Cortex of kidney (tissue), 1 donor: ENCODE measurements at places on chromosomes 6 and 20.

DNA sequence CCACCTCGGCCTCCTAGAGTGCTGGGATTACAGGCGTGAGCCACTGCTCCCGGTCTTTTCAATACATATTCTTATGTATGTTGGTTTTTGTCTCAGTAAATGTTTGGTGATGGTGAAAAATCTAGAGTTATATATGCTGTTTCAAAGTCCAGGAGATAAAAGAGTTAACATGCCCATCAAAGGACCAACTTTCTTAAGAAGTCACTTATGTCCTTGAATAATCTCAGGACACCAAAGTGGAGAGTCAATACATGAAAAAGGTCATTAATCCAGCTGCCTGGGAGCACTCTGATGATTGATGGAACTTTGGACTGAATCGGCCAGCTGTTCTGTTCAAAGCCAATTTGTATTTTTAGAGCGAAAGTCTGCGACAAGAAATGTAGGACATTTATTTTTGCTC is 59.8 kb upstream of the HDAC2 start:
- no peak for DNase-seq

GRCh38 chr20:51327251-51327841 is 215.2 kb downstream of the NFATC2 start:
- no peak for DNase-seq

GRCh38 chr6:15577550-15578171 is 85.2 kb downstream of the DTNBP1 start:
- no peak for DNase-seq

DNA sequence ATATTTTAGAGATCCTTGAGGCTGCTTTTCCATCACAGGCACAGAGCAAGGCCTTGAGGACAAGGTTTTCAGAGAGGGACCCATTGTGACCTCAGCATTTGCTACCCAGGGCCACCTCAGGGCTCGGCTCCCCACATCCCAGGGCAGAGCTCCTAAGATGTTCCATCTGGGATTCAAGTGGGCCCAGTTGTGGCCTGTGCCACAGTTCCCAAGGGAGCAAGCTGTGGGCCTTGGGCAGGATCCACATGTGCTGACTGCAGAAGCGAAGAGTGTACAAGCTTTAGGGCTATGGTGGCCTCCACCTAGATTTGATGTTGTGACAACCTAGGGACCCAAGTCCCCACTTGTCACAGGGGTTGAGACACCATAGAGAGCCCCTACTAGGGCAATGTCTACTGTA is 608.1 kb downstream of the HACE1 start:
- no peak for DNase-seq

DNA sequence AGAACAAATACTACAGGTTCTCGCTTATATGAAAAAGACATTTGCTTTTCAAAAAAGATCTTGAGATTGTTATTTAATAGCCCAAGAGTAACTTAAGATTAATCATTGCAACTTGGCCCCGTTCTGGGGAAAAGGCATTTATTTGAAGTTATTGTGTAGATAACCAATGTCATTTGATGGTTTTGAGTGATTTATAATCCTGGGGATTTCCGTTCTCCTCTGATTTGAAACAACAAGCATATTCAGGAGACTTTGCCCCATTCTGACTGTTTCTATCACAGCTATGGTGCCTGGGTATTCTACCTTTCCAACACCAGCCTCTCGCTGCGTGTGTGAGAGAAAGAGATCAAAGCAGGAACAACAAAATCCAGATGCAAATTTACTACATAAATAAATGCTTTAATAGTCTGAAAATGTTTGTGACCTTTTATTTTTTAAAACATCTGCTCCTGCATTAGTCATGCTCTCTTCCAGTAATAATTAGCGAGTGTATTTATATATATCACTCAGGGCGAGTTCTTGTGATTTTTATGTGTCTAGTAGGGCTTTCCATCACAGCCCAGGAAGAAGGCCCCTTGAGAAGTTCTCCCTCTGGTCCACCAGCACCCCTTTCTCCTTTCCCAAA is 197.9 kb upstream of the FOXQ1 start:
- no peak for DNase-seq

DNA sequence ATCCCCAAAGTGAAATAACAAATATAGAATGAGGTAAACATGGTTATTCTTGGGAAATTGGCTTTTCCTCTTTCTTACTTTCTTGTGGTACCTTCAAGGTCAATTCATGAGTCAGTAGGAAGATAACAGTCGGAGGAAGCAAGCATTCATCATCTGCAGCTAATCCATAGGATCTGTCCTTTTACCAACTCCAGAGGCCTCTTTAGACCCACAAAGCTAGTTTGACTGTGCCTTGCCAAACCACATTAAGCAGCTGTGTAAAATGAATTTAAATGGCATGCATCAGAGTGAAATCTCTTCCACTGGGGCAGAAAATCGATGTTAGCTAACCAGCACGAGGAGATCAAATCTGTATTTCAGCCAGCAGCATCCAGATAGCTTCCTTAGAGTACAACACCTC is 171.3 kb downstream of the TMEM242 start:
- DNase-seq, result no peak
